Non-pigmented ciliary epithelial cell (primary cell): ENCODE measurements at places on chromosomes 1 and 21.

DNA sequence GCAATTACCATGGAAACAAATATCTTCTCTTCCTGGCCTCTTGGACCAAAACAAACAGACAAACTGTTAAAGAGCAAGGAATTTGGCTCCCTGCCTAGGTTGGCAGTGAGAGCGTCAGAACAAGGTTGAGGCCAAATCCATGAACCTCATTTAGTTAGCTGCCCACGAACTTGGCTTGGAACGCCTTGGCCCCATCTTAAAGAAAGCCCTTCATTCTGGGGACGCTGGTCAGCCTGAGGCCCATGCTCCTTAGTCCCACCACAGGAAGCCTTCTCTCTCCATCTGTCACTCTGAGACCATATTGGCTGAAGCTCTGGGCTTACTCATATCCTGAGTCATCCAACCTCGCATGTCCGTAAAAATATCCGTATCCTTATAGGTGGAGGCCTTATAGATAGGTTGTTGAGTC lies 62.4 kb upstream of the DIRAS3 start:
- peak; percentile 57 for DNase-seq

DNA sequence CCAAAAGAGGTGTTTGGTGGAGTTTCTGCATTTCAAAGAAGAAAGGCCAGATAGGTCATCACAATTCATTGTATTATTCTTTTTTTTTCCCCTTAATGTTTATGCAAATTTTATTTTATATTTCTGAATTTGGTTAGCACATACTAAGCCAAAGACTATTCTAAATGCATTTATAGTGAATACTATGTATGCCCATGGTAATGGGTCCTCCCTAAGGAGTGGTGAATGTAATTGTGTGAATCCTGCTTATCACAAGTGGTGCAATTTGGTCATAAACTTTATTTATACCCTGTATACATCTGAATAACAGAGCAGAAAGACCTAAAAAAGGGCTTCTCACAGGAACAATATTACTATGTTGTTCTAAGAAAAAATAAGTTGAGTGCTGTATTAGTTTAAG lies 99.1 kb downstream of the CD247 start:
- no peak for DNase-seq

- DNase-seq, result no peak
Measured at GRCh38 chr1:219488275-219488674, 124.6 kb downstream of the ZC3H11B start.

GRCh38 chr1:232980355-232980978 lies 30.1 kb downstream of the NTPCR start:
- no peak for DNase-seq

DNA sequence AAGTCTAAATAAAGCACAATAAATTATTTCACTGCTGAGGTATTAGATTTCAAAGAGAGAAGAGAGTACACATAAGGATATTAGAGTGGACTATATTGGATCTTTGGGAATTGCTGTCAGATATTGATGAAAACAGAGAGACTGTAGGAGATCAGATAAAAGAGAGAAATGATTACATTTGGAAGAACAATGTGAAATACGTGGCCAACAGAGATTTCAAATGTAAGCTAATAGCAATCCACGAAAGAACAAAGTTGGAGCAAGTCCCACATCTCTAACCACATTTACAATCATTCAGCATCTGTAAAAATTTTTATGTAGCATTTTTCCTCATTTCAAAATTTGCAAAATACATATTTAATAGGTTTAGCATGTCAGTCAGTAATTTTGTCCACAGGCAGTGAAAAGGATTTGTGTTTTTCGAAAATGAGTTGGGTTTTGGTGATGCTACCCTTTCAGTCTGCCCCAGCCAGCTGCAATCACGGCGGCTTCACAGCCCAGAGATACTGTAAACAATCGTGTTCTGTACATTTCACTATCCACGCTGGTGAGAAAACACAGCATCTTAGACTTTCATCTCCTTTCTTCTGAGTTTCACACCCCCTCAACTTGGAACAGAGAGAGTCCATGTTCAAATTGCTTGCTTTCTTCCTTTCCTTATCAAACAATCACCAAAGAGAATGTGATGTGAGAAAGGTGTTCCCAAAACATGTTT lies 209.1 kb upstream of the LYPLAL1 start:
- DNase-seq, result no peak

DNA sequence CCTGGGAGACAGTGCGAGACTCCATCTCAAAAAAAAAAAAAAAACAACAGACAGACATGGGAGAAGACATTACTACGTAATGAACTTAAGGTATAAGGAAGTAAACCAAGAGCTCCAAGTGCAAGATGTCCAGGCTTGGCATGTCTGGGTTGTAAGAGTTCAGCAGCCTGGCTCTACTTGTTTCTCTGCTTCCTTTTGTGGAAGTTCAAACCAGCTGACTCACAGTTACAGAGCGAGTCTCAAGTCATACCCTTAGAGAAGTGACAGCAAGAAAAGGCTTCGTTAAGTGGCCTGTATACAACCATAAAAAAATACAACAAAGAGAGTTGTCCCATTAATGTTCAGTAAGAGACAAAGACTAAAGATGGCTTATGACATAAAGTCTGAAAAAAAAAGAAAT lies 1.3 kb downstream of the RIT1 start:
- DNase-seq, result no peak

DNA sequence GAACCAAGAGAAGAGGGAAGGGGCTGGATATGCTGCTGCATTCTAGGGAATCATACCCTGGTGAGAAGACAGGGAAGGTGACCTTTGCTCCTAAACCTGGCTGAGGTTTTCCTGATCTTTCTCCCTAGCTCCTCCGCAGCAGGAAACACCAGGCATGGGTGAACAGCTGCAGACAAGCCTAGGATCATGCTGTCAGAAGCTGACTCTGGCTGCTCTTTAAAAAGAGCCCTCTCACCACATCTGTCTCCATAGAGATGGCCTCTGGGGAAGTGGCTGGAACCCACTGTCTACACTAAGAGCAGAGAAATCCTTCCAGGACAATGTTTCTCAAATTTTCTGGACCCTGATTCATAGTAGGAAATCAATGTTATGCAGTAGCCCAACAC lies 57.6 kb downstream of the CD34 start:
- DNase-seq, result no peak

- no peak for DNase-seq
Measured at GRCh38 chr1:94298861-94299260, 61.5 kb upstream of the ARHGAP29 start.

- no peak for DNase-seq
Measured at GRCh38 chr1:222706815-222707214, 5.5 kb downstream of the AIDA start.

DNA sequence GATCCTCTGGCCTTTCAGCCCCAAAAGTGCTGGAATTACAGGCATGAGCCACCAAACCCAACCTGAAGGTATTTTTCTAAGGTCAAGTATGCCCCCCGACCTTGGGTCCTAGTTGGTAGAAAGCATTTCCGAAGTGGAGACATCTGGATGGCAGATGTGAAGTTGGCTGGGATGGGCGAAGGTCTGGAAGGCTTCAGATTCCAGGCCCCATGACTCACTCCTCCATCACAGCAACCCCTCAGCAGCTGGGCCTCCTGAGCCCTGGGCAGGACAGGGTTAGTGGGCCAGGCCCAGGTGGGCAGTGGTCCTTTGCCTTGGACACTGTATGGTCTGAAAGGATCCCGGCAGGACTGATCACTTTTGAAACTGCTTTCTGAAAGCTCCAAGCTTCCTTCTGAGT lies 23.3 kb downstream of the NAV1 start:
- DNase-seq, result no peak

GRCh38 chr1:211830055-211830327 lies 572 bp downstream of the LPGAT1 start:
- DNase-seq, result no peak

GRCh38 chr21:23822760-23823159 lies 1784.5 kb downstream of the MRPL39 start:
- no peak for DNase-seq

DNA sequence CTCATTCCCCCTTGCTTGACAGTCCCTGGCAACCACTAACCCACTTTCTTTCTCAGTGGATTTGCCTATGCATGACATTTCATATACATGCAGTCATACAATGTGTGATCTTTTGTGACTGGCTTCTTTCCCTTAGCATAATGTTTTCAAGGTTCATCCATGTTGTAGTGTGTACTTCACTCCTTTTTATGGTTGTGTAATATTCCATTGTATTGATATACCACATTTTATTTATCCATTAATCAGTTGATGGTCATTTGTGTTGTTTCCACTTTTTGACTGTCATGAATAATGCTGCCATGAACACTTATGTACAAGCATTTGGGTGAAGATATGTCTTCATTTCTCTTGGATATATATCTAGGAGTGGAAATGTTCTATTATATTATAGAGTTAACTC lies 127.7 kb upstream of the GRIK3 start:
- DNase-seq, result no peak

- no peak for DNase-seq
Measured at GRCh38 chr1:199135901-199136300, 497.1 kb downstream of the PTPRC start.

- no peak for DNase-seq
Measured at GRCh38 chr1:212062832-212063438, 27.4 kb downstream of the DTL start.

GRCh38 chr21:28789523-28789922 lies 203.2 kb downstream of the LTN1 start:
- no peak for DNase-seq

DNA sequence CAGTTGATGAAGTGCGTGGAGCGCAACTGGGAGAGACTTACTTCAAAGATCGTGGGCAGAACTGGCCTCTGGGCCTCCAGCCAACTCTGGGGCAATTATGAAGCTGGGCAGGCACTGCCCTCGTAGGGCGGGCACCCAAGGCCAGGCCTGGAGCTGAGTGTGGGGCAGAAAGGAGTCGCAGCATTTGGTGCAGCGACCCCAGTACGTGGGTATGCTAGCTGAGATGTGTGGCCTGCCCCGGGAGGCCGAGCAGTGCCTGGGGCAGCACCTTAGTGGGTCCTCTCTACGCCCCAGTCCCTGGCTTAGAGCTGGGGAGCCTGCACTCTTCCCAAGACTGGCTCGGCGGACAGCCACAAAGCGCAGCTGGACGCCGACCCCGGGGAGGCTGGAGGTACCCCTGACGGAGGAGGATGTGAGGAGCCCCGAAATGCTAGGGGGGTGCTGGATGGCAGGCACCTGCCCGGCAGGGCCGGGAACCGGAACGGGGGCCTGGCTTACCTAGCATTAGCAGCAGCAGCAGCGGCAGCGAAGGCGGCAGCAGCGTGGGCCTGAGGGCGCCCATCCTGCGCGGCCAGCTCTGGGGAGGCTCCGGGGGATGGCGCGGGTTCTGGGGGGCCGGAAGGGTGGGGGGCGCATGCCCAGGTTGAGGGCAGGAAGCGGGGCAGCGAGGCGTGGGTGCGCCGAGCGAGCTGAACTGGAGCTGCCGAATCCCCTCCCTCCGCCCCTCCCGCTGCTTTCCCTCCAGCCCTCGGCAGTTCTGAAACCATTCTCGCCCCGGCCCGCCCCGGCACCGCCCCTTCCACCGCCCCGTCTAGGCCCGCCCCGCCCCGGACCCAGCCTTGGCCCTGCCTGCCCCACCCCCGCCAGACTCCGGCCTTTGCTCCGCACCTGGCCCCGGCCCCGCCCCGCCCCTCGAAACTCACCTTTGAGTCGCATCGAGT lies at the start of gene IGSF8:
IGSF8 (minus strand) TSS at position 709 of the 941 bp plus-strand sequence; CDS start at position 562, 147 bp downstream.
- DNase-seq, result no peak

DNA sequence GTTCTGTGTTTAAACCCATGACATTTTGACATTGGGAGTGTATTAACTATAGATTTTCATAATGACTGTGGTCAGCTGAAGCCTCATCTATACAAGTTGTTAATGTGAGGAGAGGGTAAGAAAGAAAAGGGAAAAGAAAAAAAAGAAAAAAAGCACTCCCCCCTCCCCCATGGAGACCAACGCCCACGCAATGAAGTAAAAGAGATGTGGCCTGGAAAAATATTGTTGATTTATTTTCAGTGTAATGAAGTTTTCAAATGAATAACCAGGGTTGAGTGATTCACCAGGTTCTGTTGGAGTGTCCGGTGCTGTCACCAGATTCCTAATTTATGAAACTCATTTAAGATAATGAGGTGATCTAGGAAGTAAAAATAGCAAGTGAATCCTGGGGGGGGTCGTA lies 4.7 kb downstream of the RNF220 start:
- DNase-seq, result no peak

GRCh38 chr1:231576804-231577718 lies 48.6 kb downstream of the TSNAX start:
- DNase-seq, result no peak

DNA sequence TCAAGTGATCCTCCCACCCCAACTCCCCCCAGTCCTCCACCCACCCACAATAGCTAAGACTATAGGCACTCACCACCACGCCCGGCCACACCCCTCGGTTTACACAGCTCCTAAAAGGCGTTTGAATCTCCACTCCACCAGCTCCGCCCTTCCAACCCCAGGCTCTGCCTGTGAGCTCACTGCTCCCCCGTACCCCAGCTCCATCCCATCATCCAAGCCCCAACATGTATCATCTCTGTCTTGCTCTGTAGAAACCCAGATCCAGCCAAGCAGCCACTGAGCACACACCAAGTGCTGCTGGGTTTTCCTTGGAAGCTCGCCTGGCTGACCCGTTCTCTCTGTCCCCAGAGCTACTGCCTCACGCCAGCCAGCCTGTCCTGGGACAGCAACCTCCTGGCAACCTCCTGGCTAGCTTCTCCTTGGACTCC lies 12.0 kb upstream of the S100A2 start:
- no peak for DNase-seq

DNA sequence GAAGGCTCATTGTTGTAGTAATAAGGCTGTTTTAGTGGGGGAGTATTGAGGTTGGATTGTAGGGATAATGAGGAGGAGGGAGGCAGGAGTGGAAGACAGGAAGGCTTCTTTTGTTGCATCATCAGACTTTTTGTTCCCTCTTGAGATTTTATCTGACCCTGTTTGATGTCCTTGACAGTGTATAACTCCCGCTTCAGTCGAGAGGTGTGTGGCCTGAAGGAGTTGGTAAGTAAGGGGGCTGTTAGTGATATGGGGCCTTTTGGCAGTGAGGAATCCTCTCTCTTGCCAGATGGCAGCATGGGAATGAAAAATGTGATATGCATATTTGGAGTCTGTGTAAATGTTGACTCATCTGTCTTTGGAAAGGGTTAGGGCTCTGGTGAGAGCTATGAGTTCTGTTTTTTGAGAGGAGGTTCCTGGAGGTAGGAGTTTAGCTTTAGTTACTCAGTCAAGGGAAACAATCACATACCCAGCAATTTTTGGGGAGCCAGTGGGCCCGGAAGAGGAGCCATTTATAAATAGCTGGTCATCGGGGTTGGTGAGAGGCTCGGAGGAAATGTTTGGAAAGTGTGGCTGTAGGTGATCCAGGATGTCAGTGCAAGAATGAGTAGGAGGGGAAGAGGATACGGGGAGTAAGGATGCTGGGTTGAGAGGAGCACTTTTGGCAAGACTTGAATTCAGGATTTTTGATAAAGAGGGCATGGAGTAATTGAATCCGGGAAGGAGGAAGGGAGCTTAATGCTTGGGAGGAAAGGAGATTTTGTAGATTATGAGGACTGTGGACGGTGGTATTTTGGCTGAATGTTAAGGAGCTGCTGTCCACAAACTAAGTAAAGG lies 136.7 kb upstream of the ETV3 start:
- no peak for DNase-seq
